Stimulated activated CD4-positive, alpha-beta T cell treated with anti-CD3 and anti-CD28 coated beads, Interleukin-1b, Interleukin-23, amount 100 ng/mL, for 4 hours (primary cell): ENCODE measurements at places on chromosomes 4 and X.

DNA sequence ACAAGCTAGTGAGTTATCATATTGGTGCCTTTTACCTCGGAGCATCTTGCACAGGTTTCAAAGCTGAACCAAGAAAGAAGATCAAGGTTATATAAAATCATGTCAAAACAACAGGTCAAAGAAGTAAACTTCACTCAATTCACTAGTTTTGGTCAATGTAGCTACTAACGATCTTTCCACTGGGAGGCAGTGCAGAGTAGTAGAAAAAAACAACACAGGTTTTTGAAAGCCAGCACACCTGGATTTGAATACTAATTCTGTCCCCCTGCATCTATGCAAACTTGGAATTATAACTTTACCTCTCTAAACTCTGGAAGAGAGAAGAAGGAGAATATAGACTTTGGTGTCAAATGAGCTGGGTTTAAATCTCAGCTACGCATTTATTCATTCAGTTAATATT is 266.1 kb downstream of the GRIA3 start:
- DNase-seq, result no peak

DNA sequence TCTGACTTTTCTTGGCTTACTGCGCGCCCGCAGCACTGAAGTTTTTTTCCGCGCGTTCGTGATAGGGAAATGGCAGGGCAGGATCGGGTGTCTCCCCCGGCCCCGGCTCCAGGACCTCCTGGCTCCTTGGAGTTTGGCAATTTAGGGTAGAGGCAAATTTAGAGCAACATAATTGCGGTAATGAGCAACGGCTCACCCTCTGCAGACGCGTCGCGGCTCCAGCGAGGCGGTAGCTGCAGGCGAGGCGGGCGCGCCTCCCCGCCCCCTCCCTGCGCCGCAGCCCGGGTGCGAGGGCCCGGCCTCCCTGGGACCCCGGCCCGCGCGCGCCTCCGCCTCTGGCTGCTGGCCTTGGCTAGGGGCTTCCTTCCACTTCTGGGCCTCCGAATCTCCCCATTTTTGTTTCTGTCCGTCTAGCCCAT is 6.2 kb downstream of the MSX1 start:
- DNase-seq, result no peak

DNA sequence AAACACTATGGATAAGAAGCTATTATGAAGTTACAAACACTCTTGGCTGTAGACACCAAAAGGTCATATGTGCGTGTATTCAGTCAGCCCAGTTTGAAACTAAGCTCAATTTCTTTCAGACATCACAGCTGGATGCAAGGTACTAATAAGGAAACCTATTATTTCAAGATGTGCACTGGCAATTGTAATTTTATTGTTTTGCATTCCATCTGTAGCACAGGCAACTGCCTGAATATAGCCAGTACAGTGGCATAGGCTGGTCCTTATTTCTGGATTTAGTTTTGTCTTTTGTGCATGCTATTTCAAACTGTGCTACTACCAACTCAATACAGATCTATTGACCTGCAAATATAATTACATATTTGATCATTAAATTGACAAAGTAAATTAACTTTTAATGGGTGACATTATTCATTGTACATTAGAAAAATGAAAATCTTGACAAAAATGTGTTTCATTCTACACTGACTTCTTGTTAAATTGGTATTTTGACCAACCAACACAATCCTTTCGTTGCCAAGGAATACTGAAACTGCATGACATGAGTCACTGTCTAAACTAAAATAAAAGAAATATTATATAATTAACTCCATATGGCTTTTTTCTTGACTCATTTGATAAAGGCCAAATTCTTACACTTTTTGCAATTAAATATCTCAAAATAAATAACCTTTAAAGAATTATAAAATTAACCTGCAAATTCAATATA is 594.3 kb upstream of the ADGRL3 start:
- DNase-seq, result no peak

DNA sequence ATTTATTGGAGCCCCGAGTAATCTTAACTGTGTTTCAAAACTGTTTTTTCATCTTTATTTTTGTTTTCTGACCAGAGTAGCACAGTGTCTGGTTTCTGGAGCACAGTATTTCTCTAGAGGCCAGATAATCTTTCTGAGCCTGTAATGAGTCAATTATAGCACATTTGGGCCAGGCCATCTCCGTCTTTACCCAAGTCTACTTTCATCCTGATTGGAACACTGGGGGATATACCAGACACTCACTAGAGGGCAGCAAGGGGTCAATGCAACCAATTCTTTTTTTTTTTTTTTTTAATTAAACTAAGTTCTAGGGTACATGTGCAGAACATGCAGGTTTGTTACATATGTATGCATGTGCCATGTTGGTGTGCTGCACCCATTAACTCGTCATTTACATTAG is 282.0 kb downstream of the ARHGAP24 start:
- no peak for DNase-seq

GRCh38 chr4:138773321-138773720 is 242.3 kb upstream of the NOCT start:
- DNase-seq, result no peak

- no peak for DNase-seq
Observed at GRCh38 chrX:97882306-97882705, 998.6 kb downstream of the RPA4 start.

GRCh38 chr4:108502356-108502755 is 118.0 kb upstream of the RPL34 start:
- DNase-seq, result no peak
